AG10803 (cell line): ENCODE measurements at places on chromosomes 7 and 10.

GRCh38 chr7:32154797-32155196 is 84.6 kb upstream of the PDE1C start:
- DNase-seq = peak; percentile 77

DNA sequence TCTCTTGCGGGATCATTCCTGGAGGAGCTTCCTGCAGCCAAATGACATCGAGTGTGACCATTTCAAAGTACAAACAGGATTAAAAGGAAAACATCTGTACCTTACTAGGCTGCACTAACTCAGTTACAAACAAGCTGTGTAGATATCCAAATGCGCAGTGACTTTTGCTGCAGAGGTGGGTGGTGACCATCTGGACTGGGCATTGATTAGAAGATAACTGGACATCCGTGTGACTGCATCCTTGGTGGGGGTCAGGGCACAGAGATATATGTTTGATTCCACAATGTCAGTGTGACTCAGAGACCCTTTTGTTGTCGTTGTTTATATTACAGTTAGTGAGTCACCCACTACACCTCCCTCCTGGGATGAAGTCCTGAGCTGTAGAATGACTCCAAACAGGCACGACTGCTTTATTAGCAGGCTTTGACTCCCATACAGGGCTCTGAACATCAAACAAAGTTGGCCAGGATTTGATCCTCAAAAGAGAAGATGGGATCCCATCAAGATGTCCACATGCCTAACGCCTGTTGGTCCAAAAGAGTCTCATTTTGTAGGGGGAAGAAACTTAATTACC is 56.7 kb upstream of the SDK1 start:
- no peak for DNase-seq

DNA sequence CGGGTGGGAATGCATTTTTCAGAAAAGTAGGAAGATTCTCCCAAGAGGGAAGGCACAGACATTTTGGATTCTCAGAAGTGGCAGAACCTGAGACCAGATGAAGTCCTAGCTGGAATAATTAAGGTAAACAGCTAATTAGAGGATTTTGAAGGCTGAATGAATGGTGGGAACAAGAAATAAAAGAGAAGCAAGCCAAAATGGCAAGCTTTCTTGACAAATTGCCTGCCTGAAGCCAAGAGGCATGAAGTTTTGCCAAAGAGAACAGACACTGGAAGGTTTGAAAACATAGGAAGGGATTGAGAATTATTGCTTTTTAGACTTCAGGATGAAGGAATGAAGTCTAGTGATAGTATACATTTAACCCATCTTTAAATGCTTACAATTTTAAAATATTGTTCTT is 115.0 kb upstream of the SEM1 start:
- DNase-seq = no peak

DNA sequence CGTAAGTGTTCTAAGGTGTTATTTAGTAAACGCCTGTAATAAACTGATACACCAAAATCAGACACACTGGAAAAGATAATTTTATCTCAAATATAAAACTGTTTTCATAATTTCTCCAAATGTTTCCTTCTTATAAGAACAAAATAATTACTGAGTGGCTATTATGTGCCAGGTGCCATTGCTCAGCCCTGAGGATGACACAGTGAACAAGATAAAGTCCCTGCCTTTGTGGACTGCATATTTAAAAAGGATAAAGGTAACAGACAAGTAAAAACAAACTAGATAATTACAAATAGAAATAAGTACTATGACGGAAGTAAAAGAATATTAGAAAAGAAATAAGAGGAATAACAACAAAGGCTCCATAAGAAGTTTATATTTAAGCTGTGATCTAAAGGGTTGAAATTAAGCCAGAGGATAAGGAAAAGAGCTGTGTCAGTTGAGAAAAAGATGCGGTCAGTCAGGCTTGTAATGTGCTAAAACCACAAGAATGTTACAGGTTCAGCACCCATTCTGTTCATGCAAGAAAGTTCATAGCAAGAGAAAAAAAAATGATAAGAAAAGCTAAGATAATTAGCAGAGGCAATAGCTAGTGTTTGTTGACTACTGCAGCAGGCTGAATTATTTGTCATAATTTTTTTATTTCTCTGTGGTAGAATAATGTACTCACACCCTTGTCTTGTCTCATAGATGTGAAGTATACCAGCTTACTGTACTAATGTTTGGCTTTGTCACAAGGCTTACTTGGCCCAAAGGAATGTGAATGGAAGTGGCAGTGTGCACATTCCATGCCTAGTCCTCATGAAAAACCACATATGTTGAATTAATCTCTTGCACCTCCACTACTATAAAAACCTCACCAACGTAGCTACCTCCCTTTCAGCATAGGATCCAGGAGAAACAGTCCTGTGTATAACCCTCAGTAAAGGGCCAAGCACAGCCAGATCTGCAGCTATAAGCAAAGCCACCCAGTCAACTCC is 75.1 kb downstream of the CRPPA start:
- DNase-seq = peak; percentile 85

GRCh38 chr10:34653530-34653929 is 161.6 kb downstream of the PARD3 start:
- DNase-seq = no peak

DNA sequence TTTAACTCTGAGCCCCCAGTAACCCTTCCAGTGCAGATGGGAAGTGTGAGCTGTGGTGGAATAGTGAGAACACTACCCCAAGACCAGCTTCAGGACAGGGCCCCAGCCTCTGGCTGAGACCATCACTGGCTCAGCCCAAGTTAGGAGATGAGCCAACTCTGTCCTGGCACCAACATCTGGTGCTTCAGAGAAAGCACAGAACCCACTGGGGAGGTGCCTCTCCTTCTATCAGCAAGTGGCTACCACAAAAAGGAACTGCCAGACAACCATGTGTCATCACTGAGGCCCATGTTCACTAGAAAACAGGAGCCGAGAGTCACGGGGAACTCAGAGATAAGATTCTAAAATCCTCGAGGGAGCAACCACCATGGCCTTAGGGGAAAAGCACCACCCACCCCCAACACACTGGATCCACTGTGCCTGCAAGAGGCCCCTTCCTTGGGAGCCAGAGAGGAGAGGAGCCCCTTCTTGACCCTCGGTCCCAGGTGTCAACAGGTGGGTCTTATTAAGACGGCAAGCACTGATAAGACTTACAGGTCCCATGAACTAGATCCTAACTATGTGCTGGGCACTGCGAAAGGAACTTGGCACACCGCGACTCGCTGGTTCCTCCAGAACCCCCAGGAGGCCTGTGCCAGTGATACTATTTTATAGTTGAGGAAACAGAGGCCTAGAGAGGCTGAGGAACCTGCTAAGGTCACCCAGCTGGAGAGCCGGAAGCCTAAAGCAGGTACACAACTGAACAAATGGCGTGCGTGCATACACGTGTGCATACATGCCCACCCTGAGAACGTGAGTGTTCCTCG is 102.7 kb downstream of the FAM53B start:
- DNase-seq = peak; percentile 64

DNA sequence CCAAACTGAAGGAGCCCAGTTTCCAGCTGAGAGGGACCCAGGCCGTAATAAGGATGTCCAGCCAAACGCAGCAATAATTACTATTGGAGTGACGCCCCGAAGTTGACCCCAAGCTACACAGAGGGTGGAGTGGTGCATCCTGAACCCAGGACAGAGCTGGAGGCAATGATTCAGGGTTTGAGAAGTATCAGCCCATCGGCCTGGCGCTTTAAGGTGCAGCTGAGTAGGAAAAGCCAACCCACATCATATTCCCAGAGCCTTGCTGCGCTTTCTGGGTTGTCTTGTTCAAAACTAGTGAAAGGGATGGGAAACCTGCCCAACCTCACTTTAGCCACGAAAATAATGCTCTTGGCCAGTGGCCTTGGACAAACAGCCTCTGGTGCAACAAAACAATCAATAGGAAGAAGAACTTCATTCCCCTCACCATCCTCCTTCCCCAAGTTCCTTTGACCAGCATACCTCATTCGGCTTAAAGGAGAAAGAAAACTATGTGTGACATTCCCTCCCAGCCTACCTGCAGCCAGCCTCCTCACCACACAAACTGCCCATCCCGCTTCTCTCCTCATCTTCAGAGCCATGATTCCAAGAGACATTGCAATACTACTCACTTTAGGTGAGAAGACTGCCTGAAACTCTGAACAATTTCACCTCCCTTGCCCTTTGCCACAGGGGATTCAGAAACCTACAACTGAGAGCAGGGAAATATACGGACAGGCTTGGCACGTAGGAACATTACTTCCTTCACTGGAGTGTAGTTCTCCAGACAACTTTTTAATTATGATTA is 217.2 kb upstream of the MKLN1 start:
- peak; percentile 66 for DNase-seq

DNA sequence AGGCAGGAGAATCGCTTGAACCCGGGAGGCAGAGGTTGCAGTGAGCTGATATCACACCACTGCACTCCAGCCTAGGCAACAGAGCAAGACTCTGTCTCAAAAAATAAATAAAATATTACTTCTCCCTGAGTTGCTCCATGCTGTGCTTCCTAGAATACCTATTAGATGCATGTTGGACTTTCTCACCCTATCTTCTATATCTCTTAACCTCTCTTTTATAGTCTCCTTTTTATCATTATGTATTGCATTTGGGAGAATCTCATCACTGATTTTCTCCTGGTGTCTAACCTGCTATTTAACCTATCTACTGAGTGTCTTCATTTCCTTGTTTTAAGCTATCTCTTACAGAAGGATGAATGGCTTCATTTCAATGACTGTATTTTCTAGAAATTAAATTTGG is 32.1 kb upstream of the NANOS1 start:
- no peak for DNase-seq

DNA sequence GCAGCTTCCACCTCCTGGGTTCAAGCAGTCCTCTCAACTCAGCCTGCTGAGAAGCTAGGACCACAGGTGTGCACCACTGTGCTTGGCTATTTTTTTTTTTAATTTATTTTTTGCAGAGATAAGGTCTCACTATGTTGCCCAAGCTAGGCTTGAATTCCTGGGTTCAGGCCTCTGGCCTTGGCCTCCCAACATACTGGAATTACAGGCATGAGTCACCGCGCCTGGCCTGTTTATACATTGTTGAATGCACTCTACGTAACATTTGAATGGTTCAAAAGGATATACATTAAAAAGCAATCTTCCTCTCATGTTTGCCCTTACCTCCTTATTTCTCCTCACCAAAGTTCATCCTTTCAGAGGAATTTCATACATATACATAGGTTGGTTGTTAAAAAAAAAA is 7.2 kb upstream of the SNX10 start:
- no peak for DNase-seq

DNA sequence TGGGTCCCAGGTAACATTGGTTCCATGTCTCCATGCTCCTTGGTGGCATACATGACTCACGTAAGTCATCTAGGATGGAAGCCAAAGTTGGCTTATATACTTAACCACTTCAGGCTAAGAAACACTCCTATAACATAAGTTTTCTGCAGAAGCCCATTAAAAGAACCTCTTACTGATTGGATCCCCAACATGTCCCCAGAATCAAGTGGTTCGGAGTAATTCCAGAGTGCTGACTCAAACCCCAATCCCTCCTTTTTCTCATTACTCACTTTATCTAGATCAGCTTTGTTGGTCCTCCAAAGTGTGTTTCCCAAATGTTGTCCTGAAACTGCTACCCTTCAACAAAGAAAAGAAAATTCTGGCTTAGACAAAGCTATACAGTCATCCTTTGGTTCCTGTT is 10.1 kb upstream of the ATOH7 start:
- no peak for DNase-seq

DNA sequence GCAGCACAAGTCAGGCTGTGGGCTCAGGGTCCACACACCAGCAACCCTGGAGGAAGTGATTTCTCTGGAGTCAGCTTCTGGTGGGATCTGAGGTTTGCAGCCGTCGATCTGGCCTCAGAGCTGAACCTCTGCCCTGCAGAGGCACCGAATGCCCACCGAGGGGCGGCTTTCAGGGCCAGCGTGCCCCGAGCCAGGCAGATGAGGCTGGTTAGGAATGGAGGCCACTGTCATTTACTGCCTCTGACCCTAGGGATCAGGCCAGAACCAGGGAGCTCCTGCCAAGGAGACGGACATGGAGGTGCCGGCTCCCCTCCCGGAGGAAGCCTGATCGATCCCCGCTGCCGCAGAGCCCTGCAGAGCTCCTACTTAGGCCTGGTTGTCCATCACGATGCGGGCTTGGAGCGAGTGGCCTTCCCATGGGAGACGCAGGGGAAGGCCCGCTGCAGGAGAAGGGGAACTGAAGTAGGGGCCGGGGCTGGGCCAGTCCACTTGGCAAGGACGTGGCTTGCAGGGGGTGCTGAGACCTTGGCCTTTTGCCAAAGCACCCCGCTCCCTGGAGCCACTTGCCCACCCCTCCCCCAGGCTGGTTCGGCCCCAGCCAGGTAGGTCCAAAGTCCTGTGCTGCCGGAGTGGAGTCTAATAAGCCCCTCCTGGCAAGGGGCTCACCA is 19.6 kb upstream of the ELFN1 start:
- DNase-seq = no peak
